ENCODE measurements at places on chromosomes 2 and 18.

DNA sequence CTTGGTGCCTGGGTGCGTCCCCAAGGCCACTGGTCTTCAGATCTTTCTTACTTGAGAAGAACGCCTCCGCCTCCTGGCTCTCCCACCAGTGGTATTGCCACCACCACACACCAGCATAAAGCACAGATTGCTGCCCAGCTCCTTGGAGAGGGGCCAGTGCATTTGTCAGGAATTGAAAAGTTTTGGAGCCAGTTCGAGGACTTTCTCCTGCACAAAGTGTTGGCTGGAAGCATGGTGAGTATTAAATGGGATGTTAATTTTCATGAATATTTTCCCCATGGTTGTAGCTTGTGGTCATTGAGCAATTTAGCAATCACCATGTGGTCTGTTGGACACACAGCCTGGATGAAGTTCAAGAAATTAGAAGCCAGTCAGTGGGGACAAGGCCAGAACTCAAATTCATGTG, 684.6 kb upstream of the FANCL start:
- DNase-seq = peak; percentile 67

- DNase-seq = no peak
Measured at GRCh38 chr2:51065276-51065675, 33.3 kb upstream of the NRXN1 start.

DNA sequence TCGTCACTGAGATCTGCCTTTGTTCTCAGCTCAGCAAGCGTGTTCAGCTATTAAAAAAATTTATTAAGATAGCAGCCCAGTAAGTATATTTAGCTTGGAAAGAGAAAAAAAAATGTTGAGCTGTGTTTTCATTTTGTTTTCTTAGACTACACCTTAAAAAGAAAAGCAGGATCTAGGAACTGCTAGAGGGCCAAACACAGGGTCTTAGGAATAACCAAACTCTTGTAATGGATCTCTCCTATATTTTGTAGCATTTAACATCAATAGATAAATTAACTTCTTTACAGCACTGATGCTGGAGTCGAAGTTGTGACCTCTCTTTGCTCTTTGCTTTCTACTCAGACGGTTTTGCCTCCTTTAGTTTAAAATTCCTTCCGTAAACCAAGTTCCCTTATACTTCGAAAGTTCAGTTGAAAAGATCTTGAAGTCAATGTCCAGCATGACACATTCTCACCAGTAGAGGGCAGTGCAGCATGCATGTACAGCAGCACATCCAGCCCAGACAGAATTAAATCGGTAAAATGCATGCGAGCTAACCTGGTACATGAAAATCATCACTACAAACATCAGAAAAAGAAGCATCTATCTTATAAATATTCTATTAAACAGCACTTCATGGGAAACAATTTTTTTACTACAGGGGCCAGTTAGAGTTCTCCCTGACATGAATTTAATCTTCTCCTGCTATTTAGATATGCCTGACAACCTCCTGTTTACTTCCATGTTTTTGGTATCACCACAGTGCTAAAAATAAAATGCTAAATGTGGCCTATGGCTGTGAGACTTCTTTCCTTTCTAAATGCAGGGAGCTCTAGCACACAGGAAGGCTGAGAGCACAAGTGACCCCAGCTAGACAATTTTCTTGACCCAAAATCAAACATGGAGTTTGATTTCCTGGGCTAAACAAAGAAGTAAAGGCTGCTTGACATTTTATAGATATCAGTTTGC, 48.2 kb upstream of the MAP3K20 start:
- peak; percentile 63 for DNase-seq

- DNase-seq = no peak
Measured at GRCh38 chr2:117958186-117958585, 55.7 kb downstream of the CCDC93 start.

- DNase-seq = no peak
Measured at GRCh38 chr2:70778676-70779075, 10.7 kb upstream of the ADD2 start.

DNA sequence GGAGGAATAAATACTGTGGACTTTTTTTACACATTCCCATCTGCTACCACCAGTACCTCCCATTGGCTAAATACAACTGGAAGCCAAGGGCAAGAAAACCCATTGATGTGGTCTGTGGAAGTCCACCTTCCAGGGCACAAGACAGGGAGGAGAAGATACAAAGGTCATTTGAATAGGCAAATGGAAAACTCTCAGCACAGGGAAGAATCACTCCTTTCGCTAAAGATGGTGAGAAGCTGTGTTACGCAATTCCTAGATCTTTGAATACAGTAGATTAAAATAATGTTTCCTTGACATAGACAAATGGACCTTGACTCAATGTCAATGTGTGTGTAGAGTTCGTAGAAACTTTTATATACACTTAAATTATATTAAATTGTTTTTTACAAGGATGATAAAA, 70.9 kb upstream of the ERBB4 start:
- DNase-seq = no peak

DNA sequence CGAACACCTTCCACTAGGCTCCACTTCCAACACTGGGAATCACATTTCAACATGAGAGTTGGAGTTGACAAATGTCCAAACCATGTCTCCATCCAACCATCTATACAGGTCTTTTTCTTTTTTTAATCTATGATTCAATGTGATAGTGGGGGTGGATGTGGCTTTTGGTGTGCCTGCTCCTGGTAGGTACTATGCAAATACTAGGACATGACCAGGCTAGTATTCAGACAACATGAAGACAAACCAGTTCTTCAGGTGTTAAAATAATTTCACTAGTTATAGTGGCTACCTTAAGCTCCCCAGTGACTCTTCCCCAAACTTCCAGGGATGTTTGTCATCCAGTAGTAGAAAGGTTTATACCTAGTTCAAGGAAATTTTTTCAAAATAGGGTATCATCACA, 387.5 kb downstream of the CDH2 start:
- no peak for DNase-seq

Measured in skeletal muscle cell (primary cell).